ENCODE measurements at places on chromosomes 3 and 15.

- DNase-seq, result no peak
These were observed 82.5 kb downstream of the STT3B start for GRCh38 chr3:31615071-31615875.

DNA sequence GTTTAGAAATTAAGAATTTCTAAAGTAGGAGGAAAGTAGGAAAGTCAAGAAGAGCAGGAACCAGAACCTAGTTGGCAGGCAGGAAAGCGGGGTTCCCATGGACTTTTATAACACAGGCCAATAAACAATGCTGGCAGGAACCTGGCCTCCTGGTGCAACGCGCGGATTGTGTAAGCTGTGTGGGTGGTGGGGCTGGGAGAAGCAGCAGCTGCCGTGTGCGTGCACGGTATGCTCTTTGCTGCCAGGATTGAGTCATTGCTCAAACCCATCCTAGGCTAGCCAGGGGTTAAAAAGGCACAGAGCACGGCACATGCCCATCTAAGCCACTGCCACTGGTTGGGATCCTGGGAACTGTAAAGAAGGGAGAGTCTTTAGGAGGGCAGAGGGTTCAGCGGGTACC, 209.9 kb upstream of the RGMA start:
- DNase-seq, result no peak

DNA sequence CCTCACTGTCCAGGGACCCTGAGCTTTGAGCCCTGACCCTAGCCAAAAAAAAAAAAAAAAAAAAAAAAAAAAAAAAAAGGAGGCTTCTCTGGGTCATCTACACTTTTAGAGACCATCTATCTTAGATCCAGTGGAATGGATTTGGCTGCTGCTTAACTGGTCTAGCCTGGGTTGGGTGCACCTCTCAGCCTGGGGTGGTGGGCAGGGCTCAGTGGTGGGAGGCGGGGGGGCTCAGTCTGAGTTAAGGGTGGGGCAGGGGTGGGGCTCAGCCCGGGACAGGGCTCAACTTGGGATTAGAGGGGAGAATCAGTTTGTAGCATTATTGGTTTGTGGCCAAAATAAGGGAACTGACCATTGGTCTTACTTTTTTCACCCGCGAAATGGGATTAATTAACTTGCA, 139.2 kb downstream of the TPRA1 start:
- no peak for DNase-seq

DNA sequence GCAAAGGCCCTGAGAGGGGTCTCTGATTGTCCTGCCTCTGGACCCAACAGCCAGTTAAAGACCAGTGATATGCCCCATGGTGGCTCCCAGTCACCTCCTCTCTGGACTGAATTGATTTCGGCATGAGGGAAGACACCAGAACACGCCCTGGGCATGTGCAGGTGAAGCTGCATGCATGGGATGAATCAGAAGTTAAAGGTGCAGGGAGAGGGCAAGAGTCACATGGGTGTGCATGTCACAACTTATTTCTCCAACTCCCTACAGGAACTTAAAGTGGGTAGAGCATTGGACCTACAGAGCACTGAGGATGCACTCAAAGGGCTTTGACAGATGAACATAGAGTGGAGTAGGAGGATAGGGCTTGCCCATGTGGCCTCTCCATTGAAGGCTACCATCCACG, 16.9 kb upstream of the RHCG start:
- DNase-seq, result no peak

GRCh38 chr3:145716519-145716918, 444.5 kb downstream of the PLOD2 start:
- no peak for DNase-seq

DNA sequence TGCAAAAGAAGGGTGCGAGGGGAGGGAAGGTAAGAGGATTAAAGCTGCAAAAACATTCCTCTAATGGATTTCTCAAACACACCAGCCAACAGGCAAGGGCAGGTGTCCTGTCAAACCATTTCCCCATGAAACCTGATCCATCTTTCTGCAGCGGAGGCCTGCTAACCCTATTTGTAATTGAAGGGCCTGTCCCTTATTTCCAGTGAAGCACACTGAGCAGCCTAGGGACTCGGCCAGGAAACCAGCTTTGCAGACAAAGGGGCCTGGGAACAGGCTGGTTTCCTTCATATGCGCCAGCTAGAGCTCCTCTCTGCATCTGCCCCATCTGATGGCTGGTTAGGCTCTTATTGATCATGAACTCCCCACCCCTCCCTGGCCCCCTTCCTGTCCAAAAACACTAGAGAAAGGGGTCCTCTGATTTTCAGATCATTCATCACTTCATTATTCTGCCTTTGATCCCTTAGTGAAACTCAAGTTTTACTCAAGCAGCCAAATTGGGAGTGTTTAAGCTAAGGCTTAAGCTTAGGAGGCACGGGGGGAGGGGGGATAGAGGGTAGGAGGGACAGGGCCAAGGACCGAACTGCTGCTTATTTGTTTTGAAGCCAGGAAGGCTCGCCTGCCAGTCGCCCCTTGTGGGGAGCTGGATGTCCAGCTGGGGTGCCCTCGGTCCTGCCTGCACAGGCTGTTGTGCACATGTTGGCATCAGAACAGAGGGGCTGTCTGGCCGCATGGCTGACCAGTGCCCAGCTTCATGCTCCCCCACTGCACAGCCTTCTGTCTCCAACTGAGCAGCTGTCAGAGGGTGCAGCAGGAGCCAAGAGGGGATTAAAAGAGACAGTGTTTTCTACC, 53.1 kb downstream of the BOC start:
- no peak for DNase-seq

DNA sequence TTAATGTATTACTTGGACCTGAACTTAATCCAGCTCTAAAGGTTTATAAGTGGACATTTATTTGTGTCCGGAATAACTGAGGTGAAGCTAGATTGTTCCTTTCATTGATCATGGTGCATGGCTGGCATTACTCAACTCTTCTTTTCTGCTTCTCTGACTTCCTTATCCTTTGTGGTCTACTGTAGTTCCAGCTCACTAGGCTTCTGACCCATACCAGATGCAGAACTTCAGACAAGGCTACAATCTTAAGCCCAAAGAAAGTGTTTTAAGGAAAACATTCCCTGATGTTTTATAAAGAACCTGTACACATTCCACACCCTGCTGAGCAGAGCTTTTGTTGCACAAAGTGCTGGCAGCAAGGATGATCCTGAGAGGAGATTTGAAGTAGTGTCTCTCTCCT, 250.8 kb upstream of the TGFBR2 start:
- no peak for DNase-seq

GRCh38 chr3:128072454-128073184, 20.4 kb downstream of the SEC61A1 start:
- DNase-seq, result no peak

DNA sequence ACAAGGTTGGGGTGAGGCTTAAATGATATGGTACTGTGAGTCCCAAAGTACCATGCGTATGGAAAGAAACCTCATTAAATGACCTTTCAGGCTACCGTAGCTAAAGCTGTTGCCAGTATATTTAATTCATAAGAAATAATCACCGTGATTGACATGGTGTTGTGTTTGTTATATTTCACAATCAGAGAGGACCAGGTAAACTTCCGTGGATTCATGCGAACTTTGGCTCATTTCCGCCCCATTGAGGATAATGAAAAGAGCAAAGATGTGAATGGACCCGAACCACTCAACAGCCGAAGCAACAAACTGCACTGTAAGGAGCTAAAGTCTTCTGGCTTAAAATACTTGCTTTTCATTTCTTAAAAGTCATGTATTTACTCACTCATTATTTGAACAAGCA, 31.5 kb downstream of the CHP1 start:
- no peak for DNase-seq

GRCh38 chr3:11226042-11226370, 46.2 kb upstream of the ATG7 start:
- no peak for DNase-seq

- no peak for DNase-seq
These were observed 132.2 kb downstream of the SLC25A26 start for GRCh38 chr3:66353039-66353438.
